ENCODE measurements at places on chromosomes 7 and 10.

DNA sequence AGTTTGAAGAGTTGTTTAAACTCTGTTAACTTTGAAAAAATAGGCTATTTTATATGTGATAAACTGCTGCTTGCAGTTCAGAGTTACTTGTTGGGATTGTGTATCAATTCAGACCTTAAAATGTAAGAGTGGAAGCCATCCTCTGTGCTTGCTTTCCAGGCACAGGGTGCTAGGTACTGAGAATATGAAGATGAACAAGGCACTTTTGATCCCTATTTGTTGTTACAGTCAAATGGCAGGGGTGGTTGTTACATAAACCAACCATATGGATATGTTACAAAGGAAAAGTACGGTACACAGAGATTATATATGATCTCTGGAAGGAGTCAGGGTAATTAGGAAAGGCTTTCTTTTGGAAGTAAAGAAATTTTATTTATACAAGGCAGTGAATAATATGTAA is 63.8 kb downstream of the REEP3 start:
- no peak for DNase-seq

DNA sequence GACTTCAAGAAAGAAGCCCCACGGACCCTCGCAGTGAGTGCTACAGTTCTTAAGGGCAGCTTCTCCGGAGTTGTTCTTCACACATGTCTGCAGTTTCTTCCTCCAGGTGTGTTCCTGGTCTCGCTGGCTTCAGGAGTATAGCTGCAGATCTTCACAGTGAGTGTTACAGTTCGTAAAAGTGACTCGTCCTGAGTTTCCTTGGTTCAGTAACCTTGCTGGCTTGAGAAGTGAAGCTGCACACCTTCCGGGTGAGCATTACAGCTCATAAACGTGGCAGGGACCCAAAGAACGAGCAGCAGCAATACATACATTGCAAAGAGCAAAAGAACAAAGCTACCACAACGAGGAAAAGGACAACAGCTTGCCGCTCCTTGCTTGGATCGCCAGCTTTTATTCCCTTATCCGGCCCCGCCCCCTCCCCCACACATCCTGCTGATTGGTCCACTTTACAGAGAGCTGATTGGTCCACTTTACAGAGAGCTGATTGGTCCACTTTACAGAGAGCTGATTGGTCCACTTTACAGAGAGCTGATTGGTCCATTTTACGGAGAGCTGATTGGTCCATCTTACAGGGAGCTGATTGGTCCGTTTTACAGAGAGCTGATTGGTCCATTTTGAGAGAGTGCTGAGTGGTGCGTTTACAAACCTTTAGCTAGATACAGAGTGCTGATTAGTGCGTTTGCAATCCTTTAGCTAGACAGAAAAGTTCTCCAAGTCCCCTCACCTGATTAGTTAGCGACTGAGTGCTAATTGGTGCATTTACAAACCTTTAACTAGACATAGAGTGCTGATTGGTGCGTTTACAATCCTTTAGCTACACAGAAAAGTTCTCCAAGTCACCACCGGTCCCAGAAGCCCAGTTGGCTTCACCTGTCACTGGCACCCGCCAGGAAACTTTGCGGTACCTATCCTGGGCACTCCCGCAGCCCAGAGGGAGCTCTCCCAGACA is 165.3 kb downstream of the AGMO start:
- DNase-seq = no peak

DNA sequence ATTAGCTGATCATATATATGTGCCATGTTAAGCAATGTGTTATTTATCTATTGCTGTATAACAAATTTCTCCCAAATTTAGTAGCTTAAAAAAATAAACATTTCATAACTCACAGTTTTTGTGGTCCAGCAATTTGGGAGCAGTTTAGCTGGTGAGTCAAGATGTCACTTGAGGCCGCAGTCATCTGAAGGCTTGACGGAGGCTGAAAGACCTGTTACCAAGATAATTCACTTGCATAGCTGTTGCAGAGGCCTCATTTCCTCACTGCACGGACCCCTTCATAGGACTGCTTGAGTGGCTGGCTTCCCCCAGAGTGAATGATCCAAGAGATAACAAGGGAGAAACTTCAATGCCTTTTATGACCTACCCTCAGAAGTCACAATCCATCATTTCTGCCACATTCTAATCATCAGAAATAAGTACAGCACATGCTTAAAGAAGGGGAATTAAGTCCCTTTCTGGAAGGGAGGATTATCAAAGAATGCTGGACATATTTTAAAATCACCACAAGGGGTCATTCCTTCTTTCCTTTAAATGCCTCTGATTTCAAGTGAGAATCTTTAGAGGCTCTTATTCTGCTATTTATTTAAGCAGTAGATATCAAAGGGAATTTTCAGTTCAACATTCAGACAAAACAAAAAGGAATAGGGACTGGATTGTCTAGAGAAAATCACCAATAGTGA is 10.5 kb upstream of the SRPK2 start:
- peak; percentile 64 for DNase-seq

DNA sequence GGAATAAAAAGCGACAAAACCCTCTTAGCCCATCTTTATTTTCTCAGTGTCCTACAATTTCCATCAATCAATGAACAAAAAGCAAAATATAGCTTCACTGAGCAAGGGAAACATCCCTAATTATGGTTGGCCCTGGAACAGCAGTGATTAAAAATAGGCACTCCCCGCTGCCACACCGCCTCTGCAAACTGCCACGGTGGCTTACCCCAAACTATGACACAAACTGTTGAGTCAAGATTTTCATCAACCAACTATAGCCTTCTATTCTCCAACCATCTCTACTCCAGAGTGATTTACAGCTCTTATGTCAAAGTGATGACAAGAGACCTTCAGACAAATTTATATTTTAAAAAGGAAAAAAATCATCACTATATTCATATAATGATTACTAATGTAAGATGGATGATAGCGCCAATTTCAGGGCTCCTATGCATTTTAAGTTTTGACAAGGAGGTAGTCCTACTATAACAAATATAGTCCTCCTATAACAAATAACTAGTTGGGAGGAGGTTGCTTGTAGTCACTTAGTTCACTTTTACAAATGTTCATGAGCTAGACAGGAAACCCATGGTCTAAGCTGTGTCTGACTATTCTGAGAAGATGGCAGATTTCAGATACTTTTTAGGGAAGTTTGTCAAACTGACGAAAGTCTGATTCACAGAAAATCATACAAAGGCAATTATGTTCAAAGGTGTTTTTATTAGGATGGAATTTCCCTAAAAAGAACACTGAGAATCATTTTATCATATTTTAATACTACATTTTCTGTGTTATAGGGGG is 26.3 kb downstream of the DENND11 start:
- no peak for DNase-seq

DNA sequence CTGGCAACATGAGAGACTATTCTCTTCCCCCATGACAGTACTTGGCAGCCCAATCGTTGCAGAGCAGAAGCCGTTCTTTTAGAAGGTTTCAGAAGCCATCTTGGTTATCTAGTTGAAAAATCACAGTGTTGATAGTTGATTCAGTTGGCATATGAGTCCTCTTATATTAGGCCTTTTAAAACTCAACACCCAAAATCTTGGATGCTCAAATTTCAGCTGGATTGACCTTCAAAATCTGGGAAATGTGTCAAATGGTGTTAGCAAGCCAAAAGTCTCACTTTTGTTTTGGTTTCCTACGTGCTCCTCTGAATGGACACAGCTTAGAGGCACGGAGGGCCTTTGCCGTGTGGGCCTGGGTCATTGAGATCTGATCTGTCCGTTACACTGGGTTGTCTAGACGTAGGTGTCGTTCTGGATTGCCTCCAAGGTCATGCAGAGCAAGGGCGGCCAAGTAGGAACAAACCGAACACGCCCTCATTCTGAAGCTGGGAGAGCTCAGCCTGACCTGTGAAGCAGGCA is 59.3 kb upstream of the BMPER start:
- DNase-seq = peak; percentile 90

GRCh38 chr10:69973678-69974077 is 79.0 kb upstream of the MACROH2A2 start:
- peak; percentile 19 for DNase-seq

DNA sequence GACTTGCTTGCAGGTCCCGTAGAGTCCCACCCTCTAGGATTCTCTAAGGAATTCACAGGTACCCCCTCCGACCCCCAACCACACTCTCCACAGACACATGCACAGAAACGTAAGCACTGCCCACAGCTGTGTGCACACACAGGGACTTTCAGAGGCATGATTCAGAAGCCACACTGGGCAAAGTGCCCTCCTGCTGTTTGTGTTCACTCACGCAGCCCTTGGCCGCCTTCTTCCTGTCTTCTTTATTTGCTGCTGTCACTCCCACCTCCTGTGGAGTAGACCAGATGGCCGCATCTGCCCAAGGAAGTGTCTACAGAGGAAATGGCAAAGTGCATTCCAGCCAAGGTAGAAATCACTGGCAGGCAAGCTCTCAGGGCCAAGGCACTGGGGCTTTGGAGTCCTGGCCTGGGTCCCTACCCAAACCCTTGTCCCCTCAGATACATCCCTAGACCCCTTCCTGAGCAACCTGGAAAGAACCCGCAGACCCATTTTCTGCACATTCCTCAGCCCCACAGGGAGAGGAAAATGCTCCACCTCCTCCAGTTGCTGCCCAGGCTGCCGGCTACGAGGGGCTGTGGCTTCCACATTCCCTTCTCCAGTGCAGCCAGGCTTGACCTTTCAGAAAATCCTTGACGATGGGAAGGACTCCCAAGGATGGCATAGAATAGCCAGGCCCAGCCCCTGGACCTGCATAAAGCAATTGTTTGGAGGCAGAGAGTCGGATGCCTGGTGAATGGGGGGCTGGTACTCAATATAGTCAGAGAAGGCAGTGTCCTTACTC is 21.6 kb upstream of the GIMAP8 start:
- peak; percentile 42 for DNase-seq

GRCh38 chr10:33248638-33249037 is 85.8 kb downstream of the NRP1 start:
- DNase-seq = peak; percentile 75

DNA sequence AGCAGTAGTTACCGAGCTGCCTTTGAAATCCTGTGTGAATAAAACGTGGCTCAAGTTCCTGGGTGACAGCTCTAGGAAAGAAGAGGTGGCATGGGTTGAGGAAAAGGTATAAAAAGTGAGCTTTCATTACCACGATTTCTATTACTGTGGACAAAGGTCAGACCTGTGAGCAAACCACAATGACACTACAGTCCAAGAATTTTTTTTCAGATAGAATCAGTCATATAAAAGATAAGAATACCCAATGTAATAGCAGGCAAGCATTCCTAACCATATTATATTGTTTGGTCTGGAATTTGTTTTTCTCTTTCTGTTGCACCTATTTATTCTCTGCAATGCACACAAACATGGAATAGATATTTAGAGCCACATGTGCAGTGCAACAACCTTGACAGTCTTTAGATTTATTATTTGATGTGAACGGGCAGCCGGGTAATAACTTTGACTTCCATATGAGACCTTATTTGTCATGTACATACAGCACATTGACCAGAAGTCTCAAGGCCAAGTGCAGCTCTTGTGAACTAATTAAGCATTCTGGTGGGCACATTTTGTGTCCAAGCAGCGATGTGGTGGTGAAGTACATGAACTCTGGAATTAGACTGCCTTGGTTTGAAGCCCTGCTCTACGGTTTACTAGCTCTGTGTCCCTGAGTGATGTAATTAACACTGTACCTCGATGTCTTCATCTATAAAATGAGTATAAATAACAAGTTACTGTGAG is 156.8 kb downstream of the NRCAM start:
- DNase-seq = peak; percentile 69

GRCh38 chr10:92450896-92451295 is 123.0 kb downstream of the IDE start:
- no peak for DNase-seq

DNA sequence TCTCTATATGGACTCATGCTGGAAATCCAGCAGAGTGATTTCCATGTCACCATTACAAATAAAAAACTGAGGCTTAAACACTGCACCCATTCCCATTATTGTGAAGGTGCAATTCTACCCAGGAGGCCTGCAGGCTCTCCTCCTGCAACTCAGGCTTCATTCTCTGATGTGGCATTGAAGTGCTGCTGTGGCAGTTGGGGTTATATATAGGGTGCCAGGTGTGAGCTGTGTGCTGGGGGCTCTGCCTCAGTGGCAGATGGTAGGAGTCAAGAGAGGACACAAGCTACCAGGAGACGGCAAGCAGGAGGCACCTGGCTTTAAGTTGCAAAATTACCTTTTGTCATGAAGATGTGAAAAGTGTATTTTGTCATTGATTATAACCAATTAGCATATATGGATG is 21.3 kb downstream of the ZNF107 start:
- no peak for DNase-seq

DNA sequence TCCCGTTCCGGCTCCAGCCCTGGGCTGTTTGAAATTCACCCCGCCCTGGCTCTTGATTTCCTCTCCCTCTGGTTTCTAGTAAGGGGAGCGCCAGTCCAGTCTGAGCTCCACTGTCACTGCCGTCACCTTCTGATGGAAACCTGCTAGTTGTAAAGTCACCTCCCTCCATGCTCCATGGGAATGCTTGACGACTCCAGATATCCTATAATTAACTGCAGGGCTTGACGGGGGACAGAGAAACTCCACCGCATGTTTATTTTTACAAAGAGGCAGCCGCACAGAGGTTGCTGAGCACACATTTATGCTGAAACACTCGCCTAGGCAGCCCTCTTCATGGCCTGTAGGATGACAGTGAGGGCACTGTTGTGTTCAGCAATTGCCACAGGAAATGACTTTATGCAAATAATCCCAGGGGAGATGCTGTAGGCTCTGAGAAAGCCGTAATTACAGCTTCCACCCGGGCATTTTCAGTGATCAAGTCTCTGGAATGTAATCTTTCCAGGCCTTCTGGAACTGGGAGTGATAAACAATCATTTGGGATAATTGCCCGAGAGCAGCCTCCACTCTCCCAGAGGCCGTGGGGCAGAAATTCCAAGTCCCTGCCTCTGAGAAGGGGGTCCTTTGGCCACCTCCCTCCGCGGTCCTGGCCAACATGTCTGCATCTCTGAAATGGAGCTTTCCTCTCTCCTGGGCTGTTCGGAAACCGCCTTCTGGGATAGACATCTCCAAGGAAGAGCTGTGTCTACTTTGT is 300.5 kb downstream of the KLF6 start:
- DNase-seq = no peak

DNA sequence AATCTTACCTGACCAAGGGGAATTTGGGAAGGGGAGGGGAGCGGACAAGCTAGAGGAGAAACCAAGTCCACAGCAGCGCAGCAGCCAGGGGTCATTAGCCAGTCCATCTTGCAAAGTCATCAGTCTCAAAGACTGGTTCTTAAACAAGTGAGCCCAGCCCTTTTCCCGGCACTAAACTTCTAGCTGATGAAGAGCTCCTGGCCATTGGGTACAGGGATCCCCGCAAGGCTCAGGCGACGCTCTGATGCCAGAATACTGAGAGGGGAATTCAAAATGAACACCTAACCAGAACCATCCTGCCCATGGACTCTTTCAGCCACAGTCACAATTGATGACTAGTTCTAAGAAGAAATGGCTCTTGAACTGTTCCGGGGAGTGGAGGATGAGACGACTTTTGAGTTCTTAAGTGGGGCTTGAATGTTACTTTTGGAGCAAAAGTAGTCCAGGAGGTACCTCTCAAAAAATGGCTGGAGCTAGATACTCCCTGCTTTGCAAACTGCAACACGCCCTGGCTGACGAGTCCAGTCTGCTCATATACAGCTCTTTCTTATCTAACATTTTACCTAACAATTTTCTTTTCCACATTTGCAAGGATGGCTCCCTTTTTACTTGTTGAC is 2.5 kb upstream of the TWIST1 start:
- DNase-seq = no peak

Data from fibroblast of the aortic adventitia (primary cell).